ENCODE measurements at places on chromosomes 2 and 18.

GRCh38 chr18:79506191-79507075 is 110.7 kb downstream of the NFATC1 start:
- peak; percentile 56 for DNase-seq

DNA sequence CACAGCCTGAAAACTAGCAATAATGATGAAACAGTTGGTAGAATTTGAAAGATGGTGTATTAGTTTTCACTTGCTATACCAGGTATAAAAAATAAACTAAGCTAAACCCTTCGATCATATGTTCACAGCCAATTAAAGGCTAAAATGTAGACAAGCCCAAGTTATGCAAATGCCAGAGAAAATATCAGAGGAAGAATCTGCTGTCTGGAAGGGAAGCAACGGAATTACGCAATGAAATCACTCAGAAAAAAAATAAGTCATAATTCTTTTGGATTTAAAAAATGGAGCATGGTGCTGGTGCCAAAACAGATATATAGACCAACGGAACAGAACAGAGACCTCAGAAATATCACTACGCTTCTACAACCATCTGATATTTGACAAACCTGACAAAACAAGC is 108.3 kb downstream of the ARL4C start:
- no peak for DNase-seq

GRCh38 chr2:140929849-140930248 is 1201.0 kb downstream of the LRP1B start:
- no peak for DNase-seq

DNA sequence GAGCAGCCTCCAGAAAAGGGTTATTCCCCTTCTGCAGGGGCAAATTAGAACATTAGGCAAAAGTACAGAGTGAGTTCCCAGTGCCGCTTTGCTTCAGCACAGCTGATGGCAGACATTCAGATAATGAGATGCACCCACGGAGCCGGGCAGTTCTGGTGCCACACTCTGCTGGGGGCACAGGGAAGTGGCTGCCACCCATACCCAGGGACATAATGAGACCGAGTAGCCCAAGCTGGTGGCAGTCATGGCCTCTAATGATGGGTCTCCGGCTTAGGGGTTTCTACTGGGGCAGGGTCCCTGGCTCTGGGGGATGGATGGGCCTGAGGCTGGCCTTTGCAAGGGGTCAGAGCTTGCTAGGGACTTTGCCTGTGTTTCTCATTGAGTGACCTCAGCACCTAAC is 26.2 kb downstream of the GLI2 start:
- DNase-seq, result no peak

- DNase-seq, result no peak
Observed at GRCh38 chr2:26067980-26068507, 34.2 kb downstream of the RAB10 start.

DNA sequence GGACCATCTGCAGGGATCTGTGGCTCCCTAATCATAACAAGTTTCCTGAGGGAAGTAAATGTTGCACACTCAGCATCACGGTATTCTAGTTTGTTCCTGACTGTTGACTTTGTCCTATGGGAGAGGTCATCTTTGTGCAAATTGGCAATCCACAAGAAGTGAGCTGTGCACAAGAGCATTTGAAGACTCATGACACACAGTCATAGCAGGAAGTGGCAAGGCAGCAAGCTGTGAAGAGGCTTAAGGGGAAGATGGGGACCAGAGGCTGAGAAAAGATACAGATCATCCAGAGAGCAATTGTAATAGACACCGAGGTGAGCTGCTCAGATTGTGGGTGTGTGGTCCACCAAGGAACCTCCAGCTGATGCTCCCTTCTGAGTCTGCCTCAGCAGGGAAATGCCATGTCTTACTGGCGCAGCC is 2.7 kb downstream of the TNP1 start:
- no peak for DNase-seq

GRCh38 chr2:70753902-70754301 is 14.1 kb downstream of the ADD2 start:
- DNase-seq, result no peak

DNA sequence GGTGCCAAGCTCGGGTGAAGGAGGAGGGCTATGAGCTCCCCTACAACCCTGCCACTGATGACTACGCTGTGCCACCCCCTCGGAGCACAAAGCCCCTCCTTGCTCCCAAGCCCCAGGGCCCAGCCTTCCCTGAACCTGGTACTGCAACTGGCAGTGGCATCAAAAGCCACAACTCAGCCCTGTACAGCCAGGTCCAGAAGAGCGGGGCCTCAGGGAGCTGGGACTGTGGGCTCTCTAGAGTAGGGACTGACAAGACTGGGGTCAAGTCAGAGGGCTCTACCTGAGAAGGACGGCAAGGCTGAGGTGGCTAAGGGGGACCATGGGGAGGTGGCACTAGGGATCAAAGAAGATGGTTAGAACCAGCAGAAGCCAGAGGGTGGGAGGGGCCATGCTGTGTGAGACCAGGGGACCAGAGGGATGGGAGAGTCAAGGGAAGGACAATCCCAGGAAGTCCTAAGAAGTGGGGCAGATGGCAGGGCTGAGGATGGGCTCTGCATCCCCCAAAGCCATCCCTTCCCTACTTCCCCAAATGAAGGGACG is 2.4 kb downstream of the DOK1 start:
- DNase-seq, result no peak

DNA sequence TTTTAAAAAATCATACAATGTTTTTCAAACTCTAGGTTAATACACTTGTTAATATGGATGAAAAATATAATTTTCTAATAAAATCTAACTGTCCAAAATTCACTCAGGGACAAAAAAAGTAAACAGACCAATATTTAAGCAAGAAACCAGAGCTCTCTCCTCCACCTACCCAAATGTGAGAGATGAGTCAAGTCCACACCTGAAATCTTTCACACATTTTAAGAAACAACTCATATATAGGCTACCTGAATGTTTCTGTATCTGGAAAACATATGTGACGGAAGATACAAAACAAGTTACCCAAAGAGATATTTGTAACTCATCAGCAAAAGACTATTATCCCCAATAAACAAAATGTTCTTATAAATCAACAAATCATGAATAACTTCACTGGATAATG is 20.2 kb downstream of the ZNF516 start:
- no peak for DNase-seq

- no peak for DNase-seq
Observed at GRCh38 chr2:108325756-108326155, 37.1 kb downstream of the SULT1C2 start.

GRCh38 chr2:120736624-120737339 is 1.1 kb downstream of the GLI2 start:
- no peak for DNase-seq

GRCh38 chr2:65377556-65378192 is 54.7 kb downstream of the SPRED2 start:
- DNase-seq, result peak; percentile 97

DNA sequence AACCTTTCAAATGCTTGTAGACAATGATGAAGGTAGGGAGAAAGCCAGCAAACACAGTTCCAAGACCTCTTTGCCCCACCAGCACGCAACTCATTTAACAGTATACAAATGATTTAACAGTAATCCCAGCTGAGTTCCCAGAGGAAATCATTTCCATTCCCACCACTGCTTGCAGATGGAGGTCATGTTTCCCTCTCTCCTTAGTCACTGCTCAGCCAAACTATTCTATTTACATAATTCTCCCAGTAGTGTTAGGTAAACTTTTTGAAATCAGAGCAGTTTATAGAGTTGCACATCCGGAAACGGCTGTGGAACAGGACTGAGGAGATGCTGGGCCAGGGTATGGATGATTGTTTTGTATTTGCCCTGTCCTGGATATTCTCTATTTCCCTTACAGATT is 328.5 kb downstream of the FIGN start:
- DNase-seq, result no peak

- DNase-seq, result no peak
Observed at GRCh38 chr2:232352511-232353091, 25.9 kb upstream of the ALPP start.

- DNase-seq, result no peak
Observed at GRCh38 chr18:42011053-42011452, 56.0 kb downstream of the PIK3C3 start.

DNA sequence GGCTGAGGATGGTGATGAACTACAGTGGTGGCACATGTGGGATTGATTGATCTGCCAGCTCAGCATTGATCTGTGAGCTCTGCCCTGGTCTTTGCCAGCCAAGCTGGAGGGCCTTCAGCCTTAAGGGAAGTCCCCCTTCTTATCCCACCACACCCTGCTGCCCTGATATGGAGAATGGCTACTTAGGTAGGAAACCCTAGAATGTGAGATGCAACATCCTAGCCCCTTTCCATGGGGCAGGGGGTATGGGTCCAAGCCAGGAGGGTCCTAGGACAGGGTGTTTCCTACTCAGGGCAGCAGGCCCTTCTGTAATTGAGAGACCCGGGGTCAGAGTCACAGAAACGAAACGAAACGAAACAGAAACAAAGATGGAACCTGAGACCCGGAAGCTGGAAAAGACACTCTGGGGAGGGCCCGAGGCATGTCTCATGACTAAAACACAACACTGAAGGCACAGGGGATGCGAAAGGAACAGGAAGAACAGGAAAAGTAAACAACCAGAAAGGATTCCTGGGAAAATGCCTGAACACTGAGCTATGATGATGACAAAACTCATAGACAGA is 16.9 kb upstream of the SULT1C2 start:
- no peak for DNase-seq

DNA sequence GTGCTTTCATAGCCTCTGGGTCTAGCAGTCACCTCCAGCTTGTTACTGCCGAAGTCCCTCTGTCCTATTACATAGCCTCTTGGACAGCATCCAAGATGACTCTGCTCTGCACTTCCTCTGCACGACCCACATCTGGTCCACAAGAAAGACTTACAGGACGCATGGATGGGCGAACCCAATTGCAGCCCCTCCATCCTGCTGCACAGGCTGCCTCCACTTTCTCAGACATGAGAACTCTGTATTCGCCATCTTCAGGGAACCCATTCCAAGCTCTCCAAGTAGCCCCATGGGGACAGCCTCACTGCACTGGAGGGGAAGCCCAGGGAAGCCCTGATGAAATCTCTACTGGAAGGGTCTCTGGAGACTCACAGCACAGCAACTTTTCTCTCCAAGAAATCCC is 172.1 kb downstream of the GFPT1 start:
- DNase-seq, result peak; percentile 16

DNA sequence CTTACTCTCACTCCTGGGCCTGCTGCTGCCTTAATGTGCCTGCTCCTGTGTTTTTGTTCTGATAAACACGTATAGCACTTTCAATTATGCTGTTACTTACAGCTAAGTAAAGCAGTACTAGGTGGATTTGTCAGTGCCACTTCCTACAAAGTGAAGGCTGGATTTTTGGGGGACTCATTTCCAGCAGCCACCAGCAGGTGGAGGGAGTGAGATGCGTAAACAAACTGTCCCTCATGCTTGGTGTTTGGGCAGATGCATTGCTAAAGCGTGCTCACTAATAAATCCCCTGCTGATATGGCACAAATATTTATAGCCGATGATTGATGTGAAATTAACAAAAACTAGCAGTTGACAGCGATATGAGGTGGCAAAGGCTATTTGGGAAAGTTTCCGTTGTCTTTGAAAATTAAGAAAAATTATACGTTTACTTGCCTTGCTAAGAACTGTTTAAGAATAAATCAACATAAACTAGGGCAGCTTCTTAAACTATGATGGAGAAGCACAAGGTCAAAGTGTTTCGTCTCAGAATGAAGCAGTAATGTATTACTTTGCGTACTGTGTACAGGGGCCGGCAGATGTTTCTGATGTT is 101.7 kb downstream of the AGAP1 start:
- DNase-seq, result peak; percentile 28

- DNase-seq, result no peak
Observed at GRCh38 chr2:46001741-46002506, 295.3 kb upstream of the EPAS1 start.

DNA sequence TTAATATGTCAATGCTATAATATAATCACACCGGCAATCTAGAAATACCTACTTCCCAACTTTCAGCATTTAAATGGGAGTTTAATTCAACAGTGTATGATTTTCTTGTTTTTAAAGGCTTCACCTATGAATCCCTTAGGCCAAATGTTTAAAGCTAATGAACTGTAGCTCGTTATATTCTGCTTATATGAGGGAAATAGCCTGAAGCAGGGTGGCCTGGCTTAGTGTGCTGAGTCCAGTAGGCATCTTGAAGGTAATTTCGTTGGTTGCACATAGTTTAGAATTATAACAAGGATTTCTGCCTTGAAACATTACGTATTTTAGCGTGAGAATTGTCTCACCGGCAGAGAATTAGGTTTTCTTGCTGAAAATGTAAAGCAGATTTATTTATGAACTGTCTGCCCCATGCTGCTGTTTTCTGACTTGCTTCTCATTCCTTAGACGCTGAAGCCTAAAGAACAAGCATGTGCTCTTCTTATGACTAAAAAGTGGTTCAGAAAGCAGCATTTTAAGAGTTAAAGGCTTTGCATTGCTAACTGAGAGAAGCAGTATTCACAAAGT is 433.7 kb upstream of the RAB12 start:
- DNase-seq, result no peak

DNA sequence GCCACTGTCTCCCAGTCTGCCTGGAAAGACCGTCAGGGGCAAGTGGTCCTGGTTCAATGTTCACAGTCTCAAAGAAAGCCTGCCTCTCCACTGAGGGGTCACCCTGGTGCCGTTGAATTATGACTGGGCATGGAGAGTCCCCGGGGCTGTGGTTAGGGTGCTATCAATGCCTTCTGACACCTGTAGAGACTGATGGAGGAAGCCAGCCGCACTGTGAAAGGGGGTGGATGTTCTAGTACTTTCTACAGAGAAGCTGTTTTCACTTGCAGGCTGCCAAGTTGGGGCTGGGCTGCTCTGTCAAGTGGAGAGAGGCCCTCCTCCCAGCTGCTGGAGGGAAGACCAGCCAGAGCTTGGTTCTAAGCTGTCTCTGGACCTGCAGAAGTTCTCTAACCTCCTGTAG is 80.5 kb downstream of the BCL2L11 start:
- no peak for DNase-seq

DNA sequence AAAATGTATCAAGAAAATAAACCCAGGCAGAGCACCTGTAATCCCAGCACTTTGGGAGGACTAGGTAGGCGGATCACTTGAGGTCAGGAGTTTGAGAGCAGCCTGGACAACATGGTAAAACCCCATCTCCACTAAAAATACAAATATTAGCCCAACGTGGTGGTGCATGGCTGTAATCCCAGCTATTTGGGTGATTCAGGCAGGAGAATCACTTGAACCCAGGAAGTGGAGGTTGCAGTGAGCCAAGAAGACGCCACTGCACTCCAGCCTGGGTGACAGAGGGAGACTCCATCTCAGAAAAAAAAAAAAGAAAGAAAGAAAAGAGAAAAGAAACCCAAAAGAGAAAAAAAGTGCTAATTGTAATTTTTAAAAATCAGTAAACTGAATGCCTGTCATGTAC is 41.4 kb downstream of the DDX18 start:
- no peak for DNase-seq

- DNase-seq, result no peak
Observed at GRCh38 chr2:9975328-9975727, 23.8 kb downstream of the GRHL1 start.

- no peak for DNase-seq
Observed at GRCh38 chr18:39622431-39622830, 2056.8 kb upstream of the CELF4 start.

- DNase-seq, result peak; percentile 42
Observed at GRCh38 chr2:236545814-236546480, 23.7 kb upstream of the ACKR3 start.

- no peak for DNase-seq
Observed at GRCh38 chr18:76461148-76461547, 33.9 kb downstream of the ZNF516 start.
